ENCODE measurements at places on chromosomes 16 and 17.

DNA sequence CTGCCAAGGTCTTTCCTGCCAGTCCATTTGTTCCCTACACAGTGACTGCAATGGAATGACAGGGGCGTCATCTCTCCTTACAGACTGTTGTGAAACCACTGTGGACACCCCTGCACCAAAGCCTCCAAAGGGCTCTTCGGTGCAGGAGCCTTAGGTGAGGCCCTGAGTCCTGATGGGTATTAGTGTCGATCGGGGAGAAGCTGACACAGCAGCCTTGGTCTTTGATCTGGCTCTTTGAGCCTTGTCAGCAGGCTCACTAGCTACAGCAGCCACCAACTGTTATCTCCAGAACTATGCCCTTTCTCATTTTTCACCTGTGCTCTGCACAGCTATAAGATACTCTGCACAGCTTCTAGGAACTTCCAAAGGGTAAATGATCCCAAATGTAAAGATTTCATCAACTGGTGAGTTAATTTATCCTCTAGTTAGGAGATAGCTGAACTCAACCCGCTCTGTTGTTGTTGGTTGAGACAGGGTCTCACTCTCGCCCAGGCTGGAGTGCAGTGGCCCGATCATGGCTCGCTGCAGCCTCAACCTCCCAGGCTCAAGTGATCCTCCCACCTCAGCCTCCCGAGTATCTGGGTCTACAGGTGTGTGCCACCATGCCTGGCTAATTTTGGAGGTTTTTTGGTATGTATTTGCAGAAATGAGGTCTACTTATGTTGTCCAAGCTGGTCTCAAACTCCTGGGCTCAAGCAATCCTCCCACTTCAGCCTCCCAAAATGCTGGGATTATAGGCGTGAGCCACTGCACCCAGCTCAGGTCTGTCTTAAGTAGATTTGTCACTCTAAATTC, 19.7 kb downstream of the G6PC1 start:
- DNase-seq = no peak

DNA sequence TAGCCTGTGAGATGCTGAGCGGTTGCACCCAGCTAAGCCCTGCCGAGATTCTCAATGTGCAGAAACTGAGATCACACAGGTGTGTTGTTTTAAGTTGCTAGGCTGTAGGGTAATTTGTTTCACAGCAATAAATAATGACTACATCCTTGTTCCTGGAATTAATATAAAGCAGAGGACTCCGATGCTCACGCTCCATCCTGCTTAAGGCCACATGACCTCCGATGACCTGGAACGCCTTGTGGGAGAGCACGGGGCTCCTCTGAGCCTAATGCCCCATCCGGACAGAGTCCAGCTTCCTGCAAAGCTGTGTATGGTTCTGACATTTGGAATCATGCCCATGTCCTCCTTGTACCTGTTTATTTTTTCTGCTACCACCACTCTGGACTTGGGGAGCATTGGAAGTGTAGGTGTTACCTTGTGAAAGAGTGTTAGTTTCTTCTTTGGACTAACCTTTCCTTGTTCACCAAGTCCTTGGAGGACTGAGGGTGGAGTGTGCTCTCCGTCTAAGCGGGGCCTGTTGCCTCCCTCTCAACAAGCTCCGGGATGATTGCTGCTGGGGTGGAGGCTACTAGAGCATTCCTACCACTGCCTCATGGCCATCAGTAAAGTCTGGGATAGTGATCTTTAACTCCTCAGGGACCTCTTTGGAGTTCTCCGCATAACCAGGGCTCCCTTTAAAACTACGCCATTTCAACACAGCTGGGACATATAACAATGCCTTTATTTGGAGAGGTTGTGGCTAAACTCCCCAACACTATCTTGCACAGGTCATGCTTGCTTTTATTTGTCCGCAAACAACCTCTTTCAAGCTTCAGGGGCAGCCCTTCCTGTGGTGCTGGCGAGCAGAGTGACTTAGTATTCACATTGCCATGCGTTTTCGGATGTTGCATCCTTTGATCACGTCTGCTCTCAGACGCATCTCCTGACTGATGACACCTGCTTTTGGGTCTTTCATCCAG, 125.4 kb downstream of the IRX3 start:
- DNase-seq = no peak

GRCh38 chr16:65786916-65787315, 579.6 kb upstream of the CDH5 start:
- no peak for DNase-seq

DNA sequence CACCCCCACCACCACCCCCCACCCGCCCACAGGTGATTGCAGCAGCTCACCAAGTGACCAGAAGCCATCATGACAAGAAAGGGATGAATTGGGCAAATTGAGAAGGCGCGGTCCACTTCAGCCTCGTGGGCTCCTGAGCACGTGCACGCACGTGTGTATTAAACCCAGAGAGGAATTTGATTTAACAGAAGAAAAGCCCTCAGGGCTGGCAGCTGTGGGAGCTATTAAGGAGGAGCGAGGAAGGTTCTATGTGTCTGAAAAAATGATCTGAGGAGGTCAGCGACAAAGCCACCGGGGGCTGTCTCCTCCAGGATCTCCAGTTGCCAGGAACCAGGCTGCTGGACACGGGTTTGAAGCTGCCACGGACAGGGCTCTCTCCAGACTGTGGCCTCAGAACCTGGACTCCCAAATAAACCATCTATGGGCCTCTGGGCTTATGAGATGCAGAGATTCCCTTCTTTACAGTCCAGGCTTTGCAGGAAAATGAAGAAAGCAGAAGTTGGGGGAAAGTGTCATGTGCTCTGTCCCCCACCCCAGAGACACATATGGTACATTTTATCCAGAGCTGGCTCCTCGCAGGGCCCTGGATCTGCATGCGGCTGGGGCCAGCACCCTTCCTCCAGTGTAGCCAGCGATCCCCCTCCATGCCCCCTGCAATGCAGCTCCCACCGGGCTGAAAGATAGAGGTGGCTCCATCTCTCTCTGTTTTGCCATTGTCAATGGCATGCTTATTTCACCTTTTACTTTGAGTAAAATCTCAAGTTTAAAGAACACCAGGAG, 219.7 kb upstream of the RPL38 start:
- DNase-seq = no peak

DNA sequence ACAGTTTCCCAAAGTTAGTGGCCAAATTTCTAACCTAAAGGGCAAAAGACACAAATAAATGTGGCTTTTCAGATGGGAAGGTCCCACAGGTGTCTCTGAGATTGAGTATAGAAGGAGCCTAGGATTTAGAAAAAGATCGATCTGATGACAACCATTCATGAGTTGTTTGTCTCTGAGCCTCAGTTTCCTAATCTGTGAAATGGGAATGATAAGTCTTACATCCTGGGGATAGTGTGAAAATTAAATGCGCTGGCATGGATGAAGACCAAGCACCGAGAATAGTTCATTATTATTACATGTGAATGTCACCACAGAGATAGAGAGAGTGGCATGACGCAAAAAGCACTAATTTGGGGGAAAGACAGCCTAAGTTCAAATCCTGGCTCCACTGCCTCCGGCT, 7.2 kb downstream of the CDH5 start:
- DNase-seq = no peak

DNA sequence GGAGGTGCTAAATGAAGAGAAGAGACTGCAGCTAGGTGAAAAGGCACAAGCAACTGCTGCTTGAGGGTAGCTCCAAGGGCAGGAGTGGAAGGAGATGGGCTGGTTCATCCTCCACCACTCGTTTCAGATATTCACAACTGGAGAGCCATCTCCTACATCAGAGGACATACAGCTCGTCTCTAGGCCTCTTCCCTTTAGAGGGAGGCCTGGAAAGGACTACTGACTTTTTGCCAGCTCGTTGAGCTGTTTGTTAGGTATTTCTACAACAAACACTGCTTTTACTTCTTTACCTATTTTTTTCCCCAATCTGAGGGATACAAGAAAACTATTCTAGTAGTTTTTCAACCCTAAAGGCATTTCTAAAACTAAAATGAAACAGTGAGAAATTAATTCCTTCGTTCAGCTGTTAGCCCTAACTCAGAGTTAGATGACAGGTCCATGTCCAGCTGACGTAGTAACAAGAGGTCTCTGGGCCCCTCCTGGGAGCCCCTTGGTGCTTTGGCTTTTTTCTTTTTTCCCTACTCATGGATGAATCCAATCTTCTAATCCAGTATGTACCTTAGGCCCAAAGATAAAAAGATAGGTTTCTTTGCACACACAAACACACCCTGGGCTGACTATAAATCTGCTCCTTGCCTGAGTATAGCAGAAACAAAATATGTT, 47.8 kb upstream of the TBX2 start:
- DNase-seq = no peak

GRCh38 chr17:64200080-64201032, 62.7 kb downstream of the TEX2 start:
- no peak for DNase-seq

- no peak for DNase-seq
Observed at GRCh38 chr17:74815550-74816370, 39.6 kb upstream of the NAT9 start.

GRCh38 chr17:50021681-50022370, 26.8 kb upstream of the DLX3 start:
- no peak for DNase-seq

GRCh38 chr17:14150619-14151018, 81.3 kb downstream of the COX10 start:
- no peak for DNase-seq

DNA sequence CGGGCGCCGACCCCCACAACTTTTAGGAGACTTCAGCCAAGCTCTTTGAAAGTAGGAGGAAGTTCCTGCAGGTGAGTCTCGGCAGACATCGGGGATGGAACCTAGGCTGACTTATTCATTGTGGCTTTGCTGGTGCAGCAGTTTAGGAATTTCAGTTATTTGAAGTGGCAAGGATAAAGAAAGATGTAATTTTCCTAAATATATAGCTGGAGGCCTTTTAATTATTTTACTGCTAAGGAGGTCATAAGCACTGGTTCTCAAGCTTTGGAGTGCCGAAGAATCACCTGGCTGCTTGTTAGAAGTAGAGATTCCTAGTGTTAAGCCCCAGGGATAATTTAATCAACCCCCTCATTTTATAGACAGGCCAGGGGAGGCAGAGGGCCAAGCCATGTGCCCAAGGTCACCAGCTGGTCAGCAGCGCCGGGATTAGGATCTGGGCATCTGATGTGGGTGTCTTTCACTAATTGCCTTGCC, 28.9 kb upstream of the BCAR1 start:
- DNase-seq = no peak

DNA sequence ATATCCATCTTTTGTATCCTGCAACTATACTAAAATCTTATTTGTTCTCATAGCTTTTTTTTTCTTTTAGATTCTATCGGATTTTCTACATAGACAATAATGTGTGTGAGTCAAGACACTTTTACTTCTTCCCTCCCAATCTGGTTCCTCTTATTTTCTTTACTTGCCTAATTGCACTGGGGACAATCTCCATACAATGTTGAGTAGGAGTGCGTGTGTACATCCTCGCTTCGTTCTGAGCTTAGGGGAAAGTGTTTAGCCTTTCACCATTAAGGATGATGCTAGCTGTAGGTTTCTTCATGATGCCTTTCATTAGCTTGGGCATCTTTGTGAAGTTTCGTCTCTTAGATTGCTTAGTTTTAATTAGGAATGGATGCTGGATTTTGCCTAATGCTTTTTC, 2.9 kb downstream of the SPATA32 start:
- no peak for DNase-seq

DNA sequence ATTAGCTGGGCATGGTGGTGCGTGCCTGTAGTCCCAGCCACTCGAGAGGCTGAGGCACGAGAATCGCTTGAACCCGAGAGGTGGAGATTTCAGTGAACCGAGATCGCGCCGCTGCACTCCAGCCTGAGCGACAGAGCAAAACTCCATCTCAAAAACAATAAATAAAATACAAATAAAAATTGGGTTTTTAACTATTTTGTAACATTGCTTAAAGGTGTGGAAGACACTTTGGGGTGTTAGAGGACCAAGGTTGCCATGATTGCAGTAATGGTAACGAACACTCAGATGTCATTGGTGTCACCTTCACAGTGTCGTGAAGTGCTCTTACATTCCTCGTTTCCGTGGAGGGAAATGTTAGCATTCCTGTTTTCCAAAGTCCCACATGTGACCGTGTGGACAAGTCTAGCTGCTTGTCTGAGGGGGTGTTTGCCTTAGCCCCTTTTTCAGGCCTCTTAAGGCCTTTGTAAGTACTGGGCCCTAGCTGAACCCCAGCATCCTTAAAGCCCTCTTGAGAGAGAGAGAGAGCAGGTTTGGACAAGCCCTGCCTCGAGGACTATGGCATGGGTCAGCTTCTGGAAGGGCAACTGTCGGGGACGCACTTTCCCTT, 8.6 kb downstream of the C16orf96 start:
- DNase-seq = no peak

DNA sequence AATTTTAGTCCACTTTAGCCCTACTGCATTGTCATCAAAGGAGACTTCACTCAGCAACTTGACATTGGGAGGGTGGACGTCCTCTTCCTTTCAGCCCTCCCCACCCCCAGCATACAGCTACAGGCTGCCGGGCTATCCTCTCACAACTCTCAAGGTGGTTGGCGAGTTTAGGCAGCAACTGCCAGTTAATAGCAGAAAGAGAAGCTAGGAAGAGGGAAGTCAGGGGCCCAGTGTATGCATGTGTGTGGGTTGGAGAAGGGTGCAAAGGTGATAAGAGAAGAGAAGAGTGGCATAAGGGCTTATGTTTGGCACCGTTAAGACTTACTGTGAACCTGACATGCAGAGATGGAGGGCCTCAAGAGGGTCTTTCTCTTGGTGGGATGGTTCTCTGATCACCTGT, 31.8 kb downstream of the CCL4 start:
- DNase-seq = no peak

- no peak for DNase-seq
Observed at GRCh38 chr17:21298983-21299519, 14.5 kb downstream of the MAP2K3 start.

DNA sequence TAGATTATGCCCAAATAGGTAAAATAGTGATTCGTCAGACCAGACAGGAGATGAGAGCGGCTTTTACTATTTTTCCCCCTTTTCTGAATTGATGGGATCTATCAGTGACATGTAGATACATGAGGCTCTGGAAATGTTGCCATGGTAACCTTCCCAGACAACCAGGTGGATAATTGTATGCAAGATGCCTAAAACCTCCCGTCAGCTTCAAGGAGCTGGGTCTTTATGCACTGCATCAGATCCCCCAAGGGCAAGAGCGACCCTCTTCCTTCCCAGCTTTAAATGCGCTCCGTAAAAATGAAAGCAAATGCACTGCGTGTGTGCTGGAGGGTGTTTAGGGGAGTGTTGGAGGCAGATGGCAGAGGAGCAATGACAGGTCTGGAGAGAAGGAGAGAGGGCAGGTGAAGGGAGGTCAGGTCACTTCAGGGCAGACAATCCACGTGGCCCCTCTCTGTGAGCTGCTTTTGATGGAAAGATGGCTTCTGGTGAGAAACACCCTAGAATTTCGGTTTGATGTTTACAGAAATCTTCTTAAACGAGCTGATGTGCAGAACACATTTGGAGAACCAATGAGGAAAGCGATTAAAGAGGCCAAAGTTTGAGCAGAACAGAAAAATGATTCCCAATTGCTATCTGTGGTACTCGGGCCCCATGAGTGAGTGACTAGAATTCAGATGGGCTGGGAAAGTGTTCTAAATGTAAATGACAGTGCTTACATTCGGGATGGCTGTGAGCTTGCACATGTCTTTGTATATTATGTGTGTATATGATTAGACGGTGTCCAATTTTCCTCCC, 461.7 kb upstream of the HSBP1 start:
- DNase-seq = no peak

- DNase-seq = no peak
Observed at GRCh38 chr16:11413907-11414595, 68.8 kb downstream of the RMI2 start.

GRCh38 chr17:83144421-83145357, 65.3 kb downstream of the METRNL start:
- no peak for DNase-seq

- no peak for DNase-seq
Observed at GRCh38 chr17:73719588-73720071, 75.4 kb upstream of the SDK2 start.
